Left lung (tissue), 14 donors: ENCODE measurements at places on chromosomes 16 and 17. TPM values are rescaled to one million over a fixed set of nuclear protein-coding genes. Genes with fewer than 3 reads are reported as not detected.
A peak's percentile ranks its signal among the peaks of the same experiment; 100 is the strongest.

Gene G6PC1
- total RNA-seq: not detected

Gene ADCY7
- 116 TPM for total RNA-seq

Gene ATP2A1
- 0.68 TPM for total RNA-seq

Gene KRTAP9-4
- total RNA-seq: not detected

Gene KRTAP4-6
- total RNA-seq: not detected

Gene SIRT7
- 23.9 TPM for total RNA-seq

Gene ZNF778
- 8.1 TPM for total RNA-seq

DNA sequence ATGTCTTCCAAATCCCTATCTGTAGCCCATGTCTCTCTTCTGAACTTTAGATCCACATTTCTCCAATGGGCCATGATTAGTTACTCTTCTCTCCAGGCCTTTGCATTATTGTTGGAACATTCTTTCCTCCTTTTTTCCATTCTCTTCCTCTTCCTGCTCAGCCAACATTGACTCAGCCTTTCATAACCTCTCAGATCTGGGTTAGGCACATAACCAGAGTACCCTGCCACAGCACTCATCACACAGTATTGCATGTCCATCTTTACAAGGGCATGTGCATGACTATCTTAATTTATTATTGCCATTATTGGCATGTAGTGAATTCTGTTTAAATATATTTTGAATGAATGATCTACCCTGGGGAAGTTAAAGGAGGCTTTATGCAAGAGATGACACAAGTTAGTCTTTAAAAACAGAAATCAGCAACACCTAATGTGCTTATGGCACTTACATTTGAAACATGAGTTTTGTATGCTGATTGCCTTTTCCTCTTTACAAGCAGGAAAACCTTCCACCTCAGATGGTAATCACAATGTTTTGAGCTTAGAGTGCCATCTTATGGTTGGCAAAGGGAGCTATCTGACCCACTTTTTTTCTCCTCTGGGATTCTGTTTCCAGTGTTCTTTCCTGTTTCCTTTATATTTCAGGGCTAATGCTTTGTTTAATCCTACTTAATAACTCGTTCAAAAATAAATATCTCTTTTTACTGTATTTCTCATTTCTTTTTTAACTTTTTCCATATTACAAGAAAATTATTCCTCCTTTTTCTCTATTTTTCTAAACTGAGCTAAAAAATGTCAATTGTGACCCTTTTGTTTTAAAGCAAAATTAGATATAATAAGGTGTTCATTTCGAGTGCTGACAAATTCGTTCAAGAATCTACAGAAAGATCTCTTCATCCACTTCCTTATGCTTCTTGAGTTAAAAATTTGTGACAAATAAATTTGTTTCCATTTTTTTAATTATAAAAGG, 151.0 kb upstream of the RBL2 start:
- DNase-seq: no peak

- no peak for DNase-seq
These were observed 25.1 kb downstream of the SOX9 start for GRCh38 chr17:72145962-72146361.

DNA sequence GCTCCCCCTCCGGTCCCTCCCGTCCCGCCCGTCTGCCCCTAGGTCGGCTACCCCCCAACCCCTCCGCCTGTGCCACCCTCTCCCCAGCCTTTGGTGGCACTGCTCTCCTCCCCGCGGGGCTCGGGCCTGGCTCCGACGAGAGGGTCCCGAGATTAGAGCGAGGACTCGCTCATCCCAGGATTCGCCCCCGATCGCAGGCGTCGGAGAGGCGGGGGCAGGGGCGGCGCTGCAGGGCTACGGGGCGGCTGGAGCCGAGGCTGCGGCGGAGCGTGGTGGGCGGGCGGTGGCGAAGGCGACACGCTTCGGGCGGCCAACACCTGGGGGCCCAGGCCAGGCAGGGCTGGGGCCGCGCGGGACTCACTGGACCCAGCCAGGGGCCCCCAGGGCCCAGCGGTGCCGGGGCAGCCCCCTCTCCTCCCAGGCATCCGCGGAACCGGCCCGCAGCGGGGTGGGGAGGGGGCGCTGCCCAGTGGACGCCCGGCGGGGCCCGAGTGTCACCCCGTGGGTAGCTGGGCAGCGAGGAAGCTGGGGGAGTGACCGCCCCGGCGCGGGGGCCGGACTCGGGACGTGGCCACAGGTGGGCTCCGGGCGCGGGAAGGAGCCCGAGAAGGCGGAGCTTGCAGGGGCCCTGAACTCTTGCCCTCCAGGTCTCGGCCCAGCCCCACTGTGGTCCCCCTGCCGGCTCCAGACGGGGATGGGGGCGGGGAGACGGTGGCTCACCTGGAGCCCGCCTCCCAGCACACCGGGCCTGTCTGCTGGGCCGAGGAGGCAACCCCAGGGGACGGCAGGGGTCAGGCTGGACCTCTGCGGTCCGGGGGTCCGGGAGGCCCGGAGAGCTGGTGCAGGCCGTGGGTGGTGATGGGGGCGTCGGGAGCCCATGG, 1.5 kb downstream of the MGAT5B start:
- no peak for DNase-seq

DNA sequence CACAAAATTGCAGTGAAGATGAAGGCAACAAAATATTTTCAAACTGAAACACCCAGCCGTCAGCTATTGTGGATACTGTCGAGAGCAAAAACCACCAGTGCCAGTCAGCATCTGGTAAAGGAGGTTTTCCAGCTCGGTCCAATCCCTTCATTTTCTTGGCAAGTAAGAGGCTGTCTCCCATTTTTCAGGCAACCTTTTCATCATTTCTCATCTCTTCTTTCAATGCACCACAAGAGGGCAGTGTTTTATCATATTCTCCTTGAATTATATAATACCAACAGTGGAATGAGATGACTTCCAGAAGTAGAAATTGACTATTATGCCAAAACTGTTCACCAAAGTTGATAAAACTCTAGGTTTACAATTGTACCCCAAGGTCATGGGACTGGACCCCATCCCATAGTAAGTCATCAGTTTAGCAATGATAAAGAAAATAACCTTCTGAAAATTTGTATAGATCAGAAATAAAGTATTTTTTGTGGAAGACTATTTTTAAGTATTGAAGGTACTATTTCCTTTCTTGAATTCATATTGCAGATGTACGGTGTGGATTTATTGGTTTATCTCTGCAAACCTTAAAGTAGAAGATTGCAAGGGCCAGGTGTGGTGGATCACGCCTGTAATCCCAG, 16.8 kb downstream of the NQO1 start:
- peak; percentile 49 for DNase-seq

GRCh38 chr17:35548208-35548810, 10.8 kb upstream of the SLFN12L start:
- DNase-seq: no peak

- DNase-seq: no peak
These were observed 211.2 kb downstream of the PARN start for GRCh38 chr16:14418795-14419225.

GRCh38 chr17:29982991-29983653, 41.7 kb downstream of the EFCAB5 start:
- no peak for DNase-seq

DNA sequence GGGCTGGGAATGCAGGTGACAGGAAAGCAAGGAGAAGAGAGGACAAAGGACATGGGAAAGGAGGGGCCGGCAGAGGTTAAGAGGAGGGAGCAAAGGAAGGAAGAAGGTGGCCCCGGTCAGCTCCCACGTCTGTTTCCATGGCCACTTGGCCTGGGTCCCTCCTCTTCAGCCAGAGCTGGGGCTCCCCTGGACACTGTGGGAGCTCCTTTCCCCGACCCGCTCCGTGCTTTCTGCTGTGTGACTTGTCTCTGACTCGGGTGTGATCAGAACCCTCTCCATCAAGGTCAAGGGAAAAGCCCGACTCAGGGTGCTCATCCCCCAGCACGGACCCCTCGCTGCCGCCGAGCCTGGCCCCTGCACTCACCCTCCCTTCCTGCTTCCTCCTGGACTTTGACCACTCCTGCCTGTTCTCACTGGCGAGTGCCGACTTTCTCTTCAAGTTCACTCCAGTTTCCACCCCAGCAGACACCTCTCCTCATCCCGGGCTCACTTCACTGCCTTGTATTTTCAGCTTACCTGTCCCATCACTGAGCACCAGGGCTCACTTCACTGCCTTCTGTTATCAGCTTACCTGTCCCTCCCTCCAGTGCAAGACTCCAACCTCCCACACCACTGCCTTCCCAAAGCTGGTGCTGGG, 61.2 kb downstream of the MEAK7 start:
- DNase-seq: no peak

DNA sequence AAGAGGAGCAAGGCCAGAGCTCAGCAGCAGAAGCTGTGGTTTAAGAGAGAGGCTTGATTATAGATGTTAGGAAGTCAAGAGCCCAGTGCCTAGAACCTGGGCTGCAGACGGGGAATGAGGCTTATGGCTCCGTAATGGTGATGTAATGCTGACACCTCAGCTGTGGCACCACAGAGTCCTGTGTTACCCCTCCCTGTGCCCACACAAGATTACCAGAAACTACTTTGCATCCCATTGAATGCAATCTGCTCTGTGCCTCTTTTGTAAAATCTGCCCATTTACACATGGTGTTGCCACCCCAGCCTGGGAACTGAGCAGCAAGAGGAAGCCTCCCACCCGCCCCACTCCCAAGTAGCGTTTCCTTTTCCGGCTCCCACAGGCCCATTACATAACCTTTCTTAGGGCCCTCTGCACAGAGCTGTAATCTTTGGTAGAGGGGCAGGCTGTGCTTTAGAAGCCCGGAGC, 57.0 kb downstream of the PITPNC1 start:
- no peak for DNase-seq

DNA sequence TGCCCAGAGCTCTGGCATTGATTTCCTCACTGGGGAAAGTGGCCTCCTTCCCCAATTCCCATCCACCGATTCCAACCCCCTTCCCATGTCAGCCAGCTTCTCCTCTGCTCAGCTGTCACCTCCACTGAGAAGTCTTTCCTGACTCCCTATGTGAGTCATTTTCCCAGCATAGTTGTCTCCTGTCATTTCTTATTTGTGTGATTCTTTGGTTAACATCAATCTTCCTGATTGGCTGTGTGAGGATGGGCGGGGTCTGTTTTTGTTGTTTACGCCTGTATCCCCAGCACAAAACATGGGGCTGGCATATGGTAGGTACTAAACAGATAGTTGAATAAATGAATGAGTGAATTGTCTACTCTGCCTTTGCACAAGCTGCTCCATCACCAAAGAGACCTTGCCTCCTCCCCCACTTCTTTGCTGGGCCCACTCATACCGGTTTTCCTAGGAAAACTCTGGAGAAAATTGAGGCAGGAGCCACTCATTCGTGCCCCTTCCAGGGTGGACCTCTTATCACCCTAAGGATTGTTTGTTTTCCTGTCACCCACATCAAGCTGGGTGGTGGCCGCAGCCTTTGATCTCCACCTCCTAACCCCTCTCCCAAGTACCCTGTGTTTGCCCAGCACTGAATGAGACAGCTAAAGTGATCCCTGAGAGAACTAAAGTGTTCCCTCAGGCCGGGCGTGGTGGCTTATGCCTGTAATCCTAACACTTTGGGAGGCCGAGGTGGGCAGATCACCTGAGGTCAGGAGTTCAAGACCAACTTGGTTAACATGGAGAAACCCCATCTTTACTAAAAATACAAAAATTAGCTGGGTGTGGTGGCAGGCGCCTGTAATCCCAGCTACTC, 1.2 kb upstream of the GRB7 start:
- DNase-seq: no peak
